SIG-M5 (cell line): ENCODE measurements at places on chromosomes 5 and 9.

DNA sequence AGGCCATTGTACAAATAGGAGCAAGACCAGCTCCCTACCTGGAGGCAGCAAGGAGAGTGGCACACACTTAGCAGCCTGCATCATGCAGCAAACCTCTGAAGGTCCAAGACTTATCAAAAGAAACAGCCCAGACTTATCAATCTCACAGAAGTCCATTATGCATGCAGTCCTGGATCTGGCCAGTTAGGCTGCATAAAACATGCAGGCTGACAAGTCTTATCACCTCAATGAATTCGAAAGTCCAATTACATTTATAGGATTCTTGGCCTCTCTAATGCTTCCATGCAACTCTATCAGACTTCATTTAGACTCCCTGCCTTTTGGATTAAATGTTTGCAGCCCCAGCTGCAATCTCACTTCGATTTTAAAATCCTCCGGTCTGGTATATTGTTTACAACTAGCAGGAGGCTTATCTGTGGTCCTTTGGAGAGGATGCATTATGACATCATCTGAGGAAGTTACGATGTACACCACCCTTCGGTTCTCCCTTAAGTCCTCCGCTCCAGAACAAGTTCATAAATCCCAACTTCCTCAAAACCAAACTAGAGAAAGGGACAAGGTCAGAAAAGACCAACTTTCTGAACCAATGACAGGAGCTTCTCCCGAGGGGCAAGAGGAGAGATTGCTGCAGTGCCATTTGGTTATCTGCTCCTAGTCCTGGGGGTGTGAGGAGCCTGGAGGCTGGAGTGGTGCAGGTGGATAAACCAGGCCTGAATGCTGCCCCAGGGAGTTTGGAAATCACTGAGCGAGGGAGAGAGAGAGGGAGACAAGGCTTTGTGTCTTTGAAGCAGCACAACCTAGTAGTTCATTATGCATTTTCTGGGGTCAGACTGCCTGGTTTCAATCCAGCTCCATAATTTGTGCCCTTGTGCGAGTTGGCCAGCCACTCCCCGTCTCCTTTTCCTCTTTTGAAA is 313.9 kb downstream of the TLE1 start:
- no peak for DNase-seq

DNA sequence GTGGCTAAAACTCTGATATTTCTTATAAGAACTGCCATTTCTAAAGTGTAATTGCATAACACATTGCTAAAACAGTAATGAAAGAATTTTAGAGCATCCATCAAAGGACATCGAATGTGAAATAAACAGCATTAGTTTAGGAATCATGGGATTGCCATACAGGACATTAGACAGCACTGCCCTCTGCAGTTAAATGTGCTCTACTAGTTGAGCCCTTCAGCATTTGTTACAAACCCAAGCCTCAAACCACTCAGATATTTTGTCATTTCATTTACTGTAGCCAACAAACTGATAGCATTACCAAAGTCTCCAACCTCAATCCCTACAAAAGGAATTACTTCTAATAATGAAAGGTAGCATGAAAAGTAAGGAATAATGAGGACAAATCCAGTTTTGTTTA is 116.8 kb upstream of the COX7C start:
- no peak for DNase-seq

DNA sequence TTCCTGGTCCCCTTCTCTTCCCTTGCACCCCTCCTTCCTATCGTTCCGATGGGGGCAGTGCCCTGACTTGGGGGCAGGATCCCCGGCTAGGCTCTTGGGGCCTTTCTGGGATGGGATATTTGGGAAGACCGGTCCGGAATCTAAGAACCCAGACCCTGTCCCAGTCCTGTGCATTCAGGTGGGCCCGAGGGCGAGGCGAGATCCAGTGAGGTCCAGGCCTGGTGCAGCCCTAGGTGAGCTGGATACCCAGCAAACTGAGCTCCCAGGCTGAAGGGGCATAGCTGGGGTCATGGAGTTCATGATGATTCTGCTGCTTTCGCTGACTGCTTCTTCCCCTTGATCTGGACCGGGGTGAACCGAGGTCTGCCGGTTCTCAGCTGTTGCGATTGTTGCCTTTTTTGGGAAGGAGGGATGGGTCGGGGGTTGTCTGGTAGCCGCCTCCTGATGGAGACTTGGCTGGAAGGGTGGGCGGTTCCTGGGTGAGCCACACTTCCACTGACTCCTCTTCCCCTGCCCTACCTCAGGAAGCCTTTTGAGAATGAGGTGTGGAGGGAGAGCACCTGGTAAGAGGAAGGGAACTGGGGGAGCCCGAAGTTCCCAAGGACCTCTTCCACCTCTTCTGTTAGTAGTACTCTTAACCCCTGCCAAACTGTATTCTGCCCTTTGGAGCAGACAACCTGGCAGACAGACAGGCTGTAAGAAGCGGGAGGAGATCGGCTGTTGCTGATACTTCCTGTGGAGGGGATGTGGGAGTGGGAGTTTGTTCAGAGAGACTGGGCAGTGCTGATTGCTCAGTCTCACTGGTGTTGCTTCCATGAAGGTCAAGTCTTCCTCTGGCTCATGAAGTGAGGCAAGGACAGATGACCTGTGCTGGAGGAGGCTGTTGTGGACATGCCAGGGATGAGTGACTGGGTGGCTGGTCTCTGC is 1.0 kb downstream of the LRRC8A start:
- no peak for DNase-seq

DNA sequence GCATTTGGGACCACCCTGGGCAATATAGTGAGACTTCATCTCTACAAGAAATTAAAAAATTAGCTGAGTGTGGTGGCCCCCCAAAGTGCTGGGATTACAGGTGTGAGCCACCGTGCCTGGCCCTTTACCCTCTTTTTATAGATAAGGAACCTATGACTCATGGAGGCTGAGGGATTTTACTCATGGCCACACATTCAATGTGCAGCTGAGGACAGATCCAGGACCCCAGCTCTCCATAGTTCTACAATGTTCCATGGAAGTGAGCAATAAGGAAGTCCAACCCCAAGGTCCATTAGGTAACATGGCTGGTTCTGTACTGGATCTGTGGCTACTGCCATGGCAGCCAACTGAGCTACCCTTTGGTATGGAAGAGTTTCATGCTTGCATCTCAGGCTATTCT is 25.3 kb upstream of the PDZD2 start:
- DNase-seq, result no peak

DNA sequence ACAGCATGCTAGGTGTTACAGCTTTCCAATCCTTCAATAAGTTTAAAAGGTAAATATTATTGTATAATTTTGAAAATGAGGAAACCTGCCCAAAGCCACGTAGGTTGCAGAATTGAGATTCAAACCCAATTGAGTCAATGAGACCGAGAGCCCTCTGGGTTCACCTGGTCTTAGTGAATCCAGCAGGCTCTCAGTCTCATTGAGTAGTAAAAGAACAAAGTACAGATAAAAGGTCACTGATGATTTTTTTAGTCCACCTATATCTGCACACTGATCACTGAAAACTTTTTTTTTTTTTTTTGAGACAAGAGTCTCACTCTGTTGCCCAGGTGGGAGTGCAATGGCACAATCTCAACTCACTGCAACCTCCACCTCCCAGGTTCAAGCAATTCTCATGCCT is 27.2 kb downstream of the PLPP1 start:
- DNase-seq, result no peak

DNA sequence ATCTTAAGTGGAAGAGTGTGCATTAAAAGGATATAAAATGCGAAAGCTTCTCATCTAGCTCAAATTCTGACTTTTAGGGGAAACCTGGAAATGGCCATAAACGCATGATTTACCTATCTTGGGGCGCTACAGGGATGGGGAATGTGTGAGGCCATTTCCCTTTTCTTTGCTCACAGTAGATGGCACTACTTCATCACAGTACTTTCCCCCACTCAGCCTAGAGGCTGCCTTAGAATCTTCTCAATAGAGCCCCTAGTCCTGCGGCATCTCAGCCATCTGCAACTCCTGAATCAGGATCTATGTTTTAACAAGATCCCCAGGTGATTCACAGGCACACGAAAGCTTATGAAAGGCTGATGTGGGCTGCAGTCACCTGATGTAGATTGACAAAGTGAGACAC is 110.8 kb downstream of the LHFPL2 start:
- no peak for DNase-seq

- DNase-seq, result no peak
Measured at GRCh38 chr9:79034583-79034982, 537.2 kb upstream of the TLE4 start.

DNA sequence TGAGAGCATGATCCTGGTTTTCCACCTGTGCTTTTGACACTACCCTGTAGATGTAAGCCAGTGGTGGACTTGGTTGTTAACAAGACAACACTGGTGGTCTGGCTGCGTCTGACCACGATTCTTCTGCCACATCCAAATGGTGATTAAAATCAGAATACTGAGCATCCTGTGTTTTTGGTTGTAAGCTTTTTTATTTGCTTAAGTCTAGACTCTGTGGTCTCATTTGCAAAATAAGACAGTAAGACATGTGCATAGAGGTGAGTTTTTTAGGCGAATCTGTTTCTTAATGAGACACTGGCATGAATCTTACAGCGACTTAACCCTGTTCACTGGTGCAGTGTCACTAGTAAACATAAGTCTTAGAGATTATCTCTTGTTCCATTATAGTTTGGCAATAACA is 165.4 kb downstream of the ARHGEF28 start:
- DNase-seq, result no peak
